Activated gamma-delta T cell treated with anti-CD3 and anti-CD28 coated beads, Interleukin-2, amount 50 U/mL, for 16 hours (primary cell): ENCODE measurements at places on chromosomes 16 and 17.

- DNase-seq = no peak
Observed at GRCh38 chr17:50952013-50952412, 85.9 kb upstream of the TOB1 start.

DNA sequence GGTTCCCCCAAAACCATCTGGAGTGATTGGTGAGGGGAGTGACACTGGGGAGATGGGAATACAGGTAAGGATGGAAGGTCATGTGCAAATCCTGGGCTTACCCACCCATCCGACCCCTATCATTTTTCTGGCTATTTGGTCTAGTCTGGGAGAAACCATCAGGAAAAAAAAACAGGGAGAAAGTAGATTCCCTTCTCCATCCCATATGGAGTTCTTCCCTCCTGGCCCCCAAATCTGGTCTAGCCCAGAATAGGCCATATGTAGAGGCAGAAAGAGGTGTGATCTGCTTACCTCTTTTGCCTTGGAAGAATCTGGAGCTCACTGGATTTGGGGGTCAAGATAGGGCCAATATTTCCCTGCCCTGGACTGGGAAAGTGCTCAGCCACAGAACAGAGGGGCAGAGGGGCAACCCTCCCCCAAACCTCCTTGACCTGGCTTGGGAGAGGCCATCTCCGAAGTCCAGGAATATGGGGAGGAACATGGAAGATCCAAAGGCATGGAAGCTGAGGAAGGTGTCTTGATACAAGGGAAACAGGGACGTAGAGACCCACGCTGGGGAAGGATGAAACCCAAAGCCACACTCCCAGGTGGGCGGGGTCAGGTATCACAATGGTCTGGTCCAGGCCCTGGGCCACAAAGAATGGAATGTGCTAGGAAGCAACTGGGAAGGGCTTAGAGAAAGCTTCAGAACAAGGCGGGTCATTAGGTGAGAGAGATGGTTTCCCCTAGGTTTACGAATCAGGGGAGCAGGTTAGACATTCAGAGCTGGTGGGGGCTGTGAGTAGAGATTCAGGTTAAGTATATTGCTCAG lies 16.2 kb downstream of the CHRNB1 start:
- no peak for DNase-seq

GRCh38 chr16:79821911-79822310 lies 221.4 kb upstream of the MAF start:
- no peak for DNase-seq

- no peak for DNase-seq
Observed at GRCh38 chr16:54867302-54867832, 63.3 kb upstream of the IRX5 start.

DNA sequence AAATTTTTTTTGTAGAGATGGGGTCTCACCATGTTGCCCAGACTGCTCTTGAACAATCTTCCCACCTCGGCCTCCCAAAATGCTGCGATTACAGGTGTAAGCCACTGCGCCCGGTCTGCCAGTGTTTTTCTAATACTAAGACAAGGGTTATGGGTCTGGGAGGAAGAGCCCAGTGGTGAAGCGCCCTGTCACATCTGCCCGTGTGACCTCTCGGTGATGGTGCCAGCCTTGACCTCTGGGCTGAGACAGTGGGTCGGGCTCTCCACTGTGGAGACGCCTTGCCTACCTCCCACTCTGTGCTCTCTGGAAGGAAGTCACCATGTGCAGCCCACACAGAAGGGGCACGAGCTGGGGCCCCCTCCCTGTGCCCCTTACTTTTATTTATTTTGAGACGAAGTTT lies 5.1 kb upstream of the BAIAP2 start:
- no peak for DNase-seq

DNA sequence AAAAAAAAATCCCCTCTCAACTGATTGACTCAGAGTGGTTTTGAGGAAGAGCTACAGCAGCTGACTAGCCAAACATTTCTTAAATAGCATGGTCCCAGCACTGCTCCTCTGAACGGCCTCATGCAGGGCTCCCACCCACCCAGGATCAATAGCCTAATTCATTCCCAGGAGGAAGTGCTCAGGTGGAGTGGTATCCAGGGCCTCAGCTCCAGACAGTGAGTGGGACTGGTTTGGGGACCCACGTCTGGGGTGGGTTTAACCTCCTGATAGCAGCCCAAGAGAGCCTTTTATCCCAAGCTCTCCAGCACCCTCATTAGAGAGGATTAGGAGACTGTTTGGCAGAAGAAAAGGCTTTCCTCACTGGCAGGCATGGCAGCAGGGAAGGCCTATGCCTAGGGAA lies 68.5 kb upstream of the CDH5 start:
- no peak for DNase-seq

GRCh38 chr17:32772453-32773025 lies 104.4 kb downstream of the MYO1D start:
- DNase-seq = no peak

- no peak for DNase-seq
Observed at GRCh38 chr17:21007646-21008045, 35.2 kb downstream of the USP22 start.

DNA sequence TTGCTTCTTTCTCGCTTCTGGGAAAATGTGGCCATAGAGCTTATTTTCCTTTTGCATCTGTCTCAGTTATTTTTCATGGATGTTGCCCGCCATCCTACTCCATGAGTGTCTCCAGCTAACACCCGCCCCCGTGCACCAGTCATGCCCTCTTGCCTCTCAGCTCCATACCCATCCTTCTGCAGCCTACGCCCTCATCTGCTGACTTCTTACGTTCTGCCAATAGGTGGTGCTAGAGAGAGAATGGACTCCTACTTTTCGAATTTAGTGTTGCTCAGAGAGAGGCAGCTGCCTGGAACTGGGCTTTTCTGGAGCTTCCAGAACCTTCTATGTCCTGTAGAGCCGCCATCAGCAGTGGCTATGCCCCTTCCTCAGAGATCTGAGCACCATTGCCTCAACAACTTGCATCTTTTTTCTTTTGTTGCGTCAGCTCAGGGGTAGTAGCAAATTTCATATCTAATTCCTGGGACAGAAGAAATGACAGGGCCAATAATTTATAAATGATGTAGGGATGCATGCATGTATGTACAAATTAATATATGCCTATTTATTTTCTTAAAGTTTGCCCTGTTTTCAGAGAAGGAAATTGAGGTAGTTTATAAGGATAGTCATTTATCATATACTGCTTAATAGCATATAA lies 119.7 kb upstream of the MYOCD start:
- no peak for DNase-seq

- DNase-seq = no peak
Observed at GRCh38 chr16:49464093-49464492, 90.5 kb downstream of the C16orf78 start.

DNA sequence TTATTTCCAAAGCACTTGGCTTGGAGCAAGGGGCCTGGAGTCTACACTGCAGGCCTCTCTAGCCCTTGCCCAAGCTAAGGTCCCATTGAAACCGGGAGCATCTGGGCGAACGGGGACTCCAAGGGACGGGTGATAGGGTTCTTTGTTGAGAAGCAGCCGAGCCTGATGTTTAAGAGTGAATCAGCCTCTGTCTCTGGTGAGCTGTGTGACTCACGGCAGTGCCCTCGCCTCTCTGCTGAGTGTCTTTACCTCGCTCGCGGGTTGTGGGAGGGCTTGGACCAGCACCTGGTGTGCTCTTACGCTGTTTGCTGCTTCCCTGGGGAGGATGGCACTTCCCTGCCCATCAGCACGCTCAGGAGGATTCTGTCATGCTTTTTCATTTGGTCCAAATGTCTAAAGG lies 1.3 kb downstream of the HGS start:
- DNase-seq = no peak

DNA sequence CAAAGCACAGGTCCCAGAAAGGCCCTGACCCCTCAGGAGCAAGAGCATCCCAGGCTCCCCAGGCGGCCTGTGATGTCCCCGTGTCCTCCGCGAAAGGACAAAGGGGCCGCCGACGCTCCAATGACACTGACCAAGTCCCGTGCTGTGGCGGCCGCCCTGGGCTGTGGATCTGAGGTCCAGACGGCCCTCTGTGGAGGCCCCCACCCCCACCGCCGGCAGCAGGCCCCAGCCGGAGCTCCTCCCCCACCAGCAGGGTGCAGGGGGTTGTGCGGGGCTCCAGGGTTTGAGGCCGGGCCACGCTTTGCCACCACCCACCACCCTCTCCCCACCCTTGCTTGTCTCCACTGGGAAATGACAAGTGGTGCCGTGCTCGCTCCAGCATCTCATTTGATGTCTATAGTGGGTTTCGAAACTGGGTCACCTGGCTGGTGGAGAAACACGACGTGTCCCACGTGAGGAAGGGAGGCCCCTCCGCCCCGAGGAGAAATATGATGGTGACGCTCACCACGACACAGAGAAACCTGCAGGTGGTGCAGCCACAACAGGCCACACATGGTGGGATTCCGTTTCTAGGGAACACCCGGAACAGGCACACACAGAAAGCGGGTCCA lies 31.2 kb upstream of the ZNF469 start:
- DNase-seq = no peak

DNA sequence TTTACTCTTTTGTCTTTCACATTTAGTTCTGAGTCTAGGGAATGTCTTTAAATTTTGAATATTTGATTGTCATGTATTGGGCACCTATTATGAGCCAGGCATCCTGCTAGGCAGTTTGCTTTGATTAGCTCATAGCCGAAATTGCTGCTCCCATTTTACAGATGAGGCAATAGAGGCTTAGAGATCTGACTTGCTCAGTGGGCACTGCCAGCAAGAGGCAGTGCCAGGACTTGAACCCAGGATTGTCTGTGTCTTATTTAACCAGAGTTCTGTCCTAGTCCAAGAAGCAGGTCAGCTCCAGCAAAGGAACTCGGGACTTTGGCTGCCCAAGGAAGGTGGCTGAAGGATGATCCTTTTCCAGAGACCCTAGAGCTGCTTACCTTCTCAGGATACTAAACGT lies 24.5 kb downstream of the BEAN1 start:
- DNase-seq = no peak

- no peak for DNase-seq
Observed at GRCh38 chr17:35584061-35584460, 3.1 kb upstream of the AP2B1 start.

GRCh38 chr16:69113216-69113615 lies 7.8 kb downstream of the HAS3 start:
- no peak for DNase-seq

- DNase-seq = no peak
Observed at GRCh38 chr17:16820161-16820877, 130.3 kb downstream of the CCDC144A start.

GRCh38 chr16:51242296-51242994 lies 91.4 kb upstream of the SALL1 start:
- DNase-seq = no peak

DNA sequence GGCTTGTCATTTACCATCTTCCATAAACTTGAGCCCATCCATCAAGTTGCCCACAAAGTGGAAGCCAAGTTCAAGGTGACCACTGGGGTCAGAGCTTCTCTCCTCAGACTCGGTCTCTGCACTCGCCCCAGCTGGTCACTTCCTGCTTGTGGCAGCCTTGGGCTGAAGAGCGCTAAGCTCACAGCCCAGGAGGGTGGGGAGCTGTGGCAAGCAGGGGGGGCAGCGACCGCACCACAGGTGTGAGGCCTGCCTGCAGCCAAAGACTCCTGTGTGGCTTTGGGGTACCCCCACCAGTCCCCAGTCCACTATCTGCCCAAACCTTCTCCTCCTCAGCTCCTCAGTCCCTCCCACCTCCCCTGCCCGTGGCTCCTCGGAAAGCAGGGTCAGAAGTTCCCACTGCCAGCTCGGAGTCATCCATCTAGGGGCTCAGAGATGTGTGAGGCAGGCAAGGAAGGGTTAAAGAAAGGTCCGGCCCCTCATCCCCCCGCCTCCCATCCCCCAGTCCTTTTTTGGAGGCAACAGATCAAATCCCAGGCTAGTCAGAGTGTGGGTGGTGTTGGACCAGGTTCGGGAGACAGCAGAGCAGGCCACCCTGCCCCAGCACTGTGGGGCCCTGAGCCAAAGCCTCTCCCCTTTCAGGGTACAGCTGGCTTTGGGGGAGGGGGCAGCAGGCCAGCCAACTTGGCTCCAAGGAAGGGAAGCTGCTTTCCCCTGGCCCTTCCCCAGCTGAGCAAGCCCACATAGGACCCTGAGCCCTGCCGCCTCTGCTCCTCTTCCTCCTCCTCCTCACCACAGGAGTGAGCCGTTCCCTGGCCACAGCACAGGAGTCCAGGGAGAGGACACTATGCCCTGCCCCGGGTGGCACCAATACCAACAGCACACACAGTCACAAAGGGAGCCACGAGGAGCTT lies 3.2 kb downstream of the CSF3 start:
- no peak for DNase-seq

DNA sequence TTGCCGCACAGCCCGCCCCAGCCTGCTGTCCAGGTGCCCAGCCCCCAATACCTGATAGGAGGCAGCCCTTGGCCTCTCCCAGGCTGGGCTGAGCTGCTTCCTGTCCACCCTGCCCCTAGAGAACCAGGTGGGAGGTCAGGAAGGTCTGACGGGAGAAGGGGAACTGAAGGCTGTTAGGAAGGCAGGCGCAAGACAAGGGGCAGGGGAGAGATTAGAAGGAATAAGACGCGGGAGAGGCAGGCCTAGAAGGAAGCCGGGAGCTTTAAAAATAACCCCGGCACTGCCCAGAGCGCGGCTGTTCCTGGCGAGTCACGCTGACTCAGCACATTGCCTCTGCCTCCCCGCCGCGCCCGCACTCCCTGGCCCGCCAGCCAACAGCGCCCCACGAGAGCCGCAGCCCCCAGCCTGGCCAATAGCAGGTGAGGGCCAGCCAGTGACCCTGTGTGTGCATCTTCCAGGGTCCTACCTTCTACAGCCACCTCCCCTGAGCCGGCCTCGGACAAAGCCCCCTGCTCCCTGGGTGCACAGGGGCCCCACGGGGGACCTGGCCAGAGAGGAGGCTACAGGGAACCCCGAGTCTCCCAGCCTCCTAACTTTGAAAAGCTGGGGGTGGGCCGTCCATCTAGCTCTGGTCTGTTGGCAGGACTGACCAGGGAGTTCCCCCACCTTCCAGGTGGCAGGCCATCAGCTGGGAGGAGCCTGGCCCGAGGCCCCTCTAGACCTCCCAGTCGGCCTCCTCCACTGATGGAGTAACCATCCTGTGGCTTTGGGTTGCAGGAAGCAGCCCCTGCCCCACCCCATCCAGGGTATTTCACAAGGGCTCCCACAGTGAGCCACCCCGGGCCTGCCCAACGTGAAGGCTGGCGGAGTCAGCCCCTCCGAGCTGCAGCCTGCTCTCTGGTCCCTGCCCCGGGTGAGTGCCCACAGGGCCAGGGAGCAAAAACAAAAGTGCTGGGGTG lies 4.0 kb downstream of the MAFG start:
- DNase-seq = no peak

DNA sequence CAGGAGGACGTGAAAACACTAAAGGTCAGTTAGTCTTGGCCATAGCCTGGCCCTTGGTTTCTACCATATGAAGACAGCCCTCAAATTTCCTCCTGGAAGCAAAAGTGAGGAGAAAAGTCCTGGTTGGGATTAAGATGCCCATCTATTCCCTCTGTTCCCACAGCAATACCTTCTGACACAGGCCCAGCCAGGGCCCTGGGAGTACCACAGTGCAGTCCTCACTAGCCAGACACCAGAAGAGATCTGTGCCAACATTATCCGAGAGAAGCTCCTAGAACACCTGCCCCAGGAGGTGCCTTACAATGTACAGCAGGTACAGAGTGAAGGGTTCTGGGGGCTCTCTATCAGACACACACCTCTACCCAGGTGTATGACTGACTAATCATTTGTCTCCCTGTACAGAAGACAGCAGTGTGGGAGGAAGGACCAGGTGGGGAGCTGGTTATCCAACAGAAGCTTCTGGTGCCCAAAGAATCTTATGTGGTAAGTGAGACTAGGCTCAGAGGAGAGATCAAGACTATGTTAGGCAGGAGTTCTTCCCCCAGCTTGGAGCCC lies 4.1 kb downstream of the ERAL1 start:
- no peak for DNase-seq
